ENCODE measurements at places on chromosomes 2 and 18.

DNA sequence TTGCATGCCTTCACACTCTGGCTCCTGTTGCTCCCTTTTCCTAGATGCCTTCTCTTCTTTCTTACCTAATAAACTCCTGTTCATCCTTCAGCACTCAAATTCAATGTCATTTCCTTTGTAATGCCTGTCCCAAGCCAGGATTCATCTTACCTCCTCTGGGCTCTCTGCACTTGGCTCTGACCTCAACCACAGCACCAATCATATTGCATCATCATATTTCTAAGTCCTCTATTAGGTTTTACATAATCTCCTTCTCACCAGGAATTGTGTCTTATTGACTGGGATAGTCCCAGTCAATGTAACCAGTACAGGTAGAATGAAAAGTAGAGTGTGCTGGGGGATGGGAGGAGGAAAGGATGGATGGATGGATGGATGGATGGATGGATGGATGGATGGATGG is 187.1 kb downstream of the NRP2 start:
- no peak for DNase-seq

DNA sequence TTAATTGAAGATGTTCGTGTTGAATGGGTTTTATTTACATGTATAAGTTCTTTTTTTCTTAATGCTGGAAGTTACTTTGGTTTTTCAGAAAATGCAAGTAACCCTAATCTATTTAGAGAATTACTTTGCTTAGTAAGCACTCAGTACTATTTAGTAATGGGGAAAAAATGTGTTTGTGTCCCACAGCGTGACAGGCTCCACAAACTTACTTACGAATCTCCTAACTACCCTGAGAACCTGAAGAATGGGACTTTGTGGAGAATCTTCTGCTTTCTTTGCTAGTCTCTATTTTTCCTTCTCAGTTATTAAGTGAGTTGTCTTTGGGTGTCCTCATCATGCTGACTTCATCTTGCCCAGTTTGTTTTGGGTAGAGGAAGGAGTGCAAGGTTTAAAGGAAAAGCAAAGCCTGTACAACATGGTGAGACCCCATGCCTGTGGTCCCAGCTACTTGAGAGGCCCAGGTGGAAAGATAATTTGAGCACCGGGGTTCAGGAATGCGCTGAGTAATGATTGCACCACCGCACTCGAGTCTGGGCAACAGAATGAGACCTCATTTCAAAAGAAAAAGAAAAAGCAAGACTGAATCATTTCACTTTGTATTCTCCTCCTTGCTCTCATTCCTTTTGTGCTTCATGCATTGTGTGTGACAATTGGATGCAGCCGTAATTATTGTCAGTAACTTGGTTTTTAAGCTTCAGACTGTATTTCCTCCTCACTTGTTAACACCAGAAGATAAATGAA is 10.2 kb downstream of the NEDD4L start:
- no peak for DNase-seq

DNA sequence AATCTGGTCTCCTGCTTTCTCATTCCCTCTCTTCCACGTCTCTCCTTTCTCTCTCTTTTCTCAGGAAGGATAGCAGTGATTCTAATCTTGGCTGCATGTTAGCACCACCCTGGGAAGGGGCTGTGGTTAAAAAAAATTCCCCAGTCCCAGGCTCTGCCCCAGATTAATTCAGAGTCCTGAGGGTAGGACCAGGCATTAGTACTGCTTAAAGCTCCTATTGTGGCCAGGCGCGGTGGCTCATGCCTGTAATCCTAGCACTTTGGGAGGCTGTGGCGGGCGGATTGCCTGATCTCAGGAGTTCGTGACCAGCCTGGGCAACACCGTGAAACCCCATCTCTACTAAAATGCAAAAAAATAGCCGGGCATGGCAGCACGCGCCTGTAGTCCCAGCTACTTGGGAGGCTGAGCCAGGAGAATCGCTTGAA is 35.4 kb upstream of the EML4 start:
- DNase-seq = no peak

GRCh38 chr2:218317303-218317630 is 25.0 kb upstream of the TMBIM1 start:
- DNase-seq = no peak
